Stimulated activated CD8-positive, alpha-beta memory T cell treated with anti-CD3 and anti-CD28 coated beads, Interleukin-15, amount 100 ng/mL, for 4 hours (primary cell): ENCODE measurements at places on chromosomes 12 and 14.

DNA sequence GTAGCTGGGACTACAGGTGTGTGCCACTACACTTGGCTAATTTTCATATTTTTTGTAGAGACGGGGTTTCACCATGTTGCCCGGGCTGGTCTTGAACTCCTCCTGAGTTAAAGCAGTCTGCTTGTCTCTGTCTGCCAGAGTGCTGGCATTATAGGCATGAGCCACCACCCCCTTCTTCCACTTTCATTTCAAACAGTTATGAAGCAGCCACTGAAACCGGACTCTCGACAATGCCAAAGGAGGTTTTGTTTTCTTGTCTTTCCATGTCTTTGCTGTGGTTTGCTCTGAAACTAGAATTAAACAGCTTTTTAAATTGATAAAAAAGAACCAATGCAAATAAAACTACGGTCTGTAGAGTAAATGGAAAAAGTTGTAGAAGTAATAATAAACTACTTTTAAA is 30.4 kb downstream of the RAP1B start:
- DNase-seq, result no peak

DNA sequence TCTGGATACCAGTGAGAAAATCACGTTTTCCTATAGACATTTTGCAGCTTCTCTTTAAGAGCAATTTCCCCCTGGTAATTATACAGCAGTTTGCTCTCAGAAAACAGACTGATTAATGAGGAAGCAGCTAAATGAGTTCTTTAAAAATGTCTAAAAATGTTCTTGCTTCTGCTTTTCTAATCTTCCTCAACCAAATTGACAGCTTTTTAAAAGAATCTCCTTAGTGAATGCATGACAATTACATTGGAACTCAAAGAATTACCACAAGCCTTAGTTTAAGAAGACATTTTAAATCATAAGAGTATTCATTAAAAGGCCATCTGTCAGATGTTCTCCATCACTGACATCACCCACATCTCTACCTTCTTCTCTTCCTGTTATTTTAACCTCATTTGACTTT is 135.8 kb upstream of the PLXNC1 start:
- no peak for DNase-seq

DNA sequence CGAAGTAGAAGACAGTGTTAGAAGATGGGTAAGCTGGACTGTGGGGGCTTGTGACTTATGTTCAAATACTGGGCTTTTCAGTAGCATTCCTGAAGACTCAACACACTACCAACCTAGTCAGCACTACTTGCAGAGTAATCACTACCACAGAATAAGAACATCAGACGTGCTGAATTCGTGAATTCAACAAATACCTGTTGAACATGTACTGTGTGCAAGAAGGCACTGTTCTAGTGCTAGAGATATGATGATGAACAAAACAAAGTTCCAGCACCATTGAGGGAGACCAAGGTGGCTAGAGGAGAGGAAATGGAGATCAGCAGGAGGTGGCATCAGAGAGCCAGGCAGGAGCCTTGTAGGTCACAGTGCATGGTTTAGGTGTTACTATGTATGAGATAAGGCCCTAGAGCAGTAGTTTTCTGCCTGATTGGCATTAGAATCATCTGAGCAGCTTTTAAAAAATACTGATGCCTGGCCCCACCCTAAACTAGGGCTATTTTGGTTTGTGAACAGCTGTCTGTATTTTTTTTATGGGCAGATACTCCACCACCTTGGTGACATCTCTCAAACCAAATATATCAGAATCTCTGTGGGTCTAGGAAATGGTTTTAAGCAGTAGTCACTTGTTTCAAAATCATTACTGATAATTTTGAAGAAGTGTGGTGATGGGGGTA is 26.8 kb downstream of the FERMT2 start:
- DNase-seq, result no peak

GRCh38 chr12:75341873-75342272 is 7.4 kb downstream of the GLIPR1L1 start:
- DNase-seq, result no peak

- DNase-seq, result no peak
Observed at GRCh38 chr14:100887728-100888335, 15.7 kb downstream of the RTL1 start.
